ENCODE measurements at places on chromosomes 3 and 15.
A peak's percentile ranks its signal among the peaks of the same experiment; 100 is the strongest.

DNA sequence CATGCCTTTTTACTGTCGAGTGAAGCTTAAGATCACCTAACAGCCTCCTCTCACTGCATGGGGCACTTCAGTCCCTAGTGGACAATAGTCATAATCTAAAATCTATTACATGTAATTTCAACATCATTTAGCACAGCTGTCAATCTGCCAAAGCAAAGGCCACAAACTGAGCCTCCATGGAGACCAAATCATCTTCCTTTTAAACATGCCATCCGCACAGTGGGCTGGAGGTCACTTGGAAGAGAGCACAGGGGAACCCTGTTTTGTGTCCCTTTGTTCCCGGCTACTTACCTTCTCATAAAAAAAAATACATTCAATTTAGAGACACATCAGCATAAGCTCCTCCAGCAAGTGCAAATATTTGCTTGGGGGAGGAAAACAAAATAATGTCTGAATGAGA lies 167.3 kb downstream of the SQOR start:
- no peak for DNase-seq

- DNase-seq = no peak
Measured at GRCh38 chr15:70111203-70112073, 13.7 kb upstream of the TLE3 start.

DNA sequence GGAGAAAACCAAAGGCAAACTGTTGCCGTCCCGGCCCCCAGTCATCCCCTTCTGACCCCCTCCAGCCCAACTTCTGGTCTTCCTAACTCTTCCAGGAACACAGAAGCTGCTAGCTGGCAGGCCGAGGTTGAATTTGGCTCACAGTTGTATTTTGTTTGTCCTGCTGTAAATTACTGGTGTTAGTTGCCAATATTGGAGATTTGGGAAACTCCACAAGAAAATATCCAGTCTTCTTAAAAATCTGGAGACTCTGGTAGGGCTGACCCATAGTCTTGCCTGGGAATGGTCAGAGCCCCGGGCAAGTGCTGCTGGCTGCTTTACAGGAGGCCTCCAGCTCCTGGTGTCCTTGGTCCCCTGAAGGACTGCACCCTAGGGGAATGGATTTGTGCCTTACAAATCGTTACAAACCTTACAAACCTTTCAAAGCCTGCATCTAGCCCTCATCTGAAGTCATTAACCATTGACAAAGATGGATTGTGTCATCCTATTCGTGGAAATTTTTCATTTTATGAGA lies 112.0 kb upstream of the MCTP2 start:
- no peak for DNase-seq

DNA sequence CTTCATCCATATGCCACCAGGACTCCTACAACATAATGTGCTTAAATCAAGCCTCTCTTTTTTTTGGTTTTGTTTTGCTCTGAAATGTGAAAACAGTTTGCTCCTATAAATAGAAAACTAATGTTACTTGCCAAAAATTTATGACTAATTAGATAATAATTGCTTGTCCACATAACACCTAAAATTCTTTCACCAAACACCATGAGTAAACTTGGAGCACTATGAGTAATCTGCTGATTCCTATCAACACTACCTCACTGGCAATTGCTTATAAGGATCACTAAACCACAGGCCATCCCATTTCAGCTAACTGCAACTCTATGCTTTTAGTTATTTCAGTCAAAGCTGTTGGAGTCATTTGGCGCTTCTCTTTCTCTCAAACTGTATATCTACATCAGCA lies 252.7 kb downstream of the EPHA3 start:
- no peak for DNase-seq

- DNase-seq = no peak
Measured at GRCh38 chr15:69697916-69698315, 245.3 kb downstream of the RPLP1 start.

DNA sequence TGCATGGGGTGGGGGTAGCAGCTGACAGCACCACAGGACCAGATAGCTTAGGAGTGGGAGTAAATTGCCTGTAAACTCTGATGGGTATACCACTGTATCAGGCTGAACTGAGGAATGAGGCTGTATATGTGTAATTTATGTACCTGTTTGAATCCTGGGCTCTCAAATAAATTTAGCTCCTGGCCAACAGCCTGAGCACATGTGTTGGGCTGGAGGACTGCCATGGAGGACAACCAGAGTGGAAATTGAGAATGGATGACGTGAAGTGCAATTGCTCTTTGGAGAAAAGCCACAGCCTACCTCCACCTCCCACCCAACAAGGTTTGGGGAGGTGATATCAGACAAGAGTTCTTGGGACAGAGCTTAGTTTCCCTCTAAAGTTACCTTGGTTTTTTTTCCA lies 328.6 kb upstream of the PROK2 start:
- no peak for DNase-seq

GRCh38 chr3:71903112-71903495 lies 118.2 kb upstream of the PROK2 start:
- DNase-seq = no peak

- no peak for DNase-seq
Measured at GRCh38 chr3:23697416-23697815, 108.3 kb upstream of the UBE2E1 start.

DNA sequence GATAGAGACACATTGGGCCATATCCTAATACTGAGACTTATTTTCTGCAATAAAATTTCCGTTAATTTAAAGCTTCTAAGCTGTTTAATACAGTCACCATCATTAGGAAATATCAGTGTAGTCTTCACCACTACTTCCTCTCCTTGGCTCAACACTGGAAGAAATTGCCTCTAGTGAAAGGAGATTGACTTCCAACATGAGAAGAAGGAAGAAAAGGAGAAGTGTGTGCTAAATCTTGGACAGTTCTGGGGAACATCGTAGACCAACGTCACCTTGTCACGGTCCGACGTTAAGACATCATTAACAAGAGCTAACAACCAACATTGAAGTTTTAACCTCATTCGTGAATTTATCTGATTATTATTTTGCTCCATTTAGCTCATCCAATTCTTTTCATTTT lies 987.0 kb upstream of the CFAP20DC start:
- DNase-seq = no peak

GRCh38 chr15:39161096-39161495 lies 419.8 kb upstream of the THBS1 start:
- DNase-seq = no peak

DNA sequence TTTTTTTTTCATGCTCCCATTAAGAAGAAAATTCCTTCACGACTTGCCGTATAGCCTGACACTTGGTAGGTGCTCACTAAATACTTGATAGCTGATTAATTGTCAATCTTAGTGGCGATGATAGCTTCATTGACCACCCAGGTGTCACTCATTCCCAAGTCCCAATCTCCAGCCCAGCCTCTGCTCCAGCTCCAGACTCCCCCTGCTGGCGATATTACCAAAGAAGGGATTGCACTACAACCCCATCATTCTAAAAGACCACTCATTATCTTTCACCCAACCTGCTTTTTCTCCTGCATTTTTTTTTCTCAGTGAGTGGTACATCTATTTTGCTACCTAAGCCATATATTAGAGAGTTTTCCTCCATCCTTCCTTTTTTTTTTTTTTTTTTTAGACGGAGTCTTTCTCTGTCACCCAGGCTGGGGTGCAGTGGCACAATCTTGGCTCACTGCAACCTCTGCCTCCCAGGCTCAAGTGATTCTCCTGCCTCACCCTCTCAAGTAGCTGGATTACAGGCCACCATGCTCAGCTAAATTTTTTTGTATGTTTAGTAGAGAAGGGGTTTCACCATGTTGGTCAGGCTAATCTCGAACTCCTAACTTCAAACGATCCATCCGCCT lies 19.5 kb upstream of the COMMD2 start:
- peak; percentile 11 for DNase-seq

Data from stimulated activated CD4-positive, alpha-beta T cell treated with anti-CD3 and anti-CD28 coated beads, Interleukin-4, amount 100 ng/mL, for 1 hour (primary cell).